Suppressor macrophage treated with lipopolysaccharide for 1 hour (primary cell): ENCODE measurements at places on chromosomes 1 and 21.

- no peak for DNase-seq
These were observed 35.4 kb downstream of the PTPRU start for GRCh38 chr1:29271724-29272123.

DNA sequence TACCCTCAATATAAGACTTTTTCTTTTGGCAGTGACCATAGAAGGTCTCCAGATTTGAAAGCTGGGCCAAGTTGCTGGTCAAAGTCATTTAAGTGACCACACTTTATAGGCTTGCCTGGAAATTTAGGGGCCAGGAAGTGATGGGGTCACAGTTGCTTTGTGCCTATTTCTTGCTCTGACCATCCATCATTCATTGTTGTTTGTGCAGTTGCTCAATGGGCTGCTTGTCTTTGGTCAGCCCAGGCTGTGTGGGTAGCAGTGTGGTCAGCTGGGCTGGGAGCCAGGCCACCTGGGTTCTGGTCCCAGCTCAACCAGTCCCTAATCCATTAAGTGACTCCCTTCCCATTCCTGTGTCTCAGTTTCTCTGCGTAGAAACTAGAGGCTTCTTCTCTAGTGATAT lies 2.1 kb upstream of the OTUD7B start:
- DNase-seq: no peak

DNA sequence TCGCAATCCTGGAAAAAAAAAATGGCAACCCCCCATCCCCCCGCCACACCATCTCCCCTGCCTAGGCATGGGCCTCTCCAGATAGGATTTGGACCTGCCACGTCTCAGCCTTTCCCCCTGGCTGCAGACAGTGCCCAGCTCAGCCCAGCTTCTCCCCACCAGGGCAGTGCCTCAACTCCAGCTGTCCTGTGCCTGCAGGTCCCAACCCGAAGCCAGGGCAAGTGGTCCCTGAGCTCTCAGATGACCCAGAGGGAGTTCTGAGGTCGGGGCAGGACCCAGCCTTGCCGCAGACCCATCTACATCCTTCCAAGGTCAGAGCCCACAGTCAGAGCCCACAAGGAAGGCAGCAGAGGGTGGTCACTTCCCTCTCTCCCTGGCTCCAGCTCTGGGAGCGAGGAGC lies 86.7 kb upstream of the POU3F1 start:
- DNase-seq: no peak

DNA sequence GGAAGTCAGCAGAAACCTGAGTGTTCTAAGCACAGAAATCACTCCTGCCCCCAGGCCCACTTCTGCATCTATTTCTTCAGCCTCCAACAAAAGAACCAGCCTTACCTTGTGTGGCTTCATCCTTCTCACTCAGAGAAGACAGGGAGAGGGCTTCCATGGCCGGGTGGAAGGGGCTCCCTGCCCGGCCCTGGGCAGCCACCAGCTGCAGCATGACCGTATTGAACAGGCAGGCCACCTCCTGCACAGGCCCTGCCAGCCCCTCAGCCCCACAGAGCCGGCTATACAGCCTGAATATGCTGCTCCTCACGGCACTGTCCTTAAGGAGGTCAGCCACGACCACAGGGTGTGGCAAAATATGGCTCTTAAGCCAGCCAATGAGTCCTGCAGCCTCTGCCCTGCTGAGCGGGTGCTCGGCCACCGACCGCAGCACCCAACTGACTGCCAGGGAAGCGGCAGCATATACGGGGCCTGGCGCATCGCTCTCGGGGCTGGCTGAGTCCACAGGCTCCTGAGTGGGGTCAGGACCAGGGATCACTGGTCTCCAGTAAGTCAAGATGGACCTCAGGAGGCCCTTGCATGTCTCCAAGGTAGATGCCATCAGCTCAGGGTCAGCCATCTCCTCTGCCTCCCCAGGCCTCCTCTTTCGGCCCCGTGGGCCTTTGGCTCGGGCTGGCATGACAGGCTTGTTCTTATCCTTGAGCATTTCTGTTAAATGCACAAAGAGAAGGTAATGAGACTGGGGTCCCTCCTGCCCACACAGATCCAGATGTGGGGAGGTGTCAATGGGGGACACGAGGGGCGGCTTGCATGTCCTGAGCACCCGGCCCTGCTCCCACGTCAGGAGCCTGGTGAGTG lies 17.9 kb downstream of the MRAP start:
- no peak for DNase-seq

DNA sequence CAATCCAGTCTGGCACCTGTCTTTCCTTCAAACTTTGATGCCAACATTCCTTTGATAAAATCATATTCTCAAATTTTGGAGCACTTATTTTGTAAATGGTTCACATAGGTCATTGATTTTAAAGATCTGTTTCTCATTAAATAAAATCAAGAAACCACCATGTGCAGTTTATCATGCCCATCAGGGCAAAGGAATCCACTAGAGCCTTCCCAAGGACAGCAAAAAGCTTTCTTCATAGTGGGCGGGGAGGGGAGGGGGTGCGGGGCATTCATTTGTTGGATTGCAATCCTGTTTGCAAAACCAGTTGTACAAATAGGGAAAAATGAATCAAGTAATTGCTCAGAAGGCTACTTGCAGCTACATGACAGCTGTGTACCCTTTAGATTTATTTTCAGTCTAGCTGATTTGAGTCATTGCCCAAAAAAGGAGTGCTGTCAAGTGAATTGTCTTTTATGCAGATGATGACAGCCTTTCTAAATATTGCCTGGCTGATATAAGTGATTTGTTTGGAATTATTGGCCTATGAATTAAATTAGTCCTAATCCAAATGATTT lies 23.0 kb downstream of the LRRC8B start:
- peak; percentile 26 for DNase-seq

GRCh38 chr1:220301630-220302029 lies 29.4 kb upstream of the RAB3GAP2 start:
- peak; percentile 27 for DNase-seq

DNA sequence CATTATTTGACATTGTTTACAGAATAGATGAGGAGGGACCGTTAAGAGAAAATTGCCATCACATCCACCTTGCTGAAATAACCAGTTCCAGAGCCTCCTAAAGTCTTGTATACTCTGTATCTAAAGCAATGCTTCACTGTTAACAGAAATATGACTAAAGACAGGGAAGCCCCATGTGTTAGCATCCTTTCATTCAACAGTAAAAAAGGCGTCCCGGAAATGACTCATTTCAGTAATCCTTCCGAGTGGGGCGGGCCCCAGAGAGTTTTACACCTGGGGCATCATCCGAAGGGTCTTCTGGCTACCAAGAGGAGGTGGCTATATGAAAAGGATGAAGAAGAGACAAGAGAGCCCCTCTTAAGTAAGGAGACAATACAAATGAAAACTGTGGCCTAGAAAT lies 227.2 kb downstream of the SLC45A1 start:
- DNase-seq: no peak

DNA sequence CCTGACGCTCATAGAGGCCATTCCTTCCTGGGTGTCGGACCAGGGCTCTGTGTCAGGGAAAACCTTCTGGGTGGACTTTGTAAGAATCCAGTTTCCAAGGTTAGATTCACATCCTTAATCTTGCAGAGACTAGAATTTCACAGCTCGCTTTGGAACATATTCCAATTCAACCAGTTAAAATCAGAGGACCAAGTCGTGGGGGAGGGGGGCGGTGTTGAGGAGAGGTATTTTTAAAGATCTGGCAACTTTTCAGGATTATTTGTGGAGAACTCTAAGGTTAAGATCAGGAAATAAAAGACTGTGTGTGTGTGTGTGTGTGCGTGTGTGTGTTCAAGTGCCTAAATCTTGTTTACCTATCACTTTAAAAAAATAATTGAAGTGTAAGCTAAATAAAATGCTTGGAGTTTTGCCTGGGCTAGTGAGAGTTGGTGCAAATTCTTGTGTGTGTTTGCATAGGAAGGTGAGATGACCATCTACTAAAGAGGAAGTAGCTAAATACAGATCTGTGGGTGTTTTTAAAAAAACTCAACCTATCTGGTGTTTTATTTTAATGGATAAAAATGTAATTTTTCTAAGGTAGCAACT lies 21.8 kb downstream of the TENT5C start:
- no peak for DNase-seq

DNA sequence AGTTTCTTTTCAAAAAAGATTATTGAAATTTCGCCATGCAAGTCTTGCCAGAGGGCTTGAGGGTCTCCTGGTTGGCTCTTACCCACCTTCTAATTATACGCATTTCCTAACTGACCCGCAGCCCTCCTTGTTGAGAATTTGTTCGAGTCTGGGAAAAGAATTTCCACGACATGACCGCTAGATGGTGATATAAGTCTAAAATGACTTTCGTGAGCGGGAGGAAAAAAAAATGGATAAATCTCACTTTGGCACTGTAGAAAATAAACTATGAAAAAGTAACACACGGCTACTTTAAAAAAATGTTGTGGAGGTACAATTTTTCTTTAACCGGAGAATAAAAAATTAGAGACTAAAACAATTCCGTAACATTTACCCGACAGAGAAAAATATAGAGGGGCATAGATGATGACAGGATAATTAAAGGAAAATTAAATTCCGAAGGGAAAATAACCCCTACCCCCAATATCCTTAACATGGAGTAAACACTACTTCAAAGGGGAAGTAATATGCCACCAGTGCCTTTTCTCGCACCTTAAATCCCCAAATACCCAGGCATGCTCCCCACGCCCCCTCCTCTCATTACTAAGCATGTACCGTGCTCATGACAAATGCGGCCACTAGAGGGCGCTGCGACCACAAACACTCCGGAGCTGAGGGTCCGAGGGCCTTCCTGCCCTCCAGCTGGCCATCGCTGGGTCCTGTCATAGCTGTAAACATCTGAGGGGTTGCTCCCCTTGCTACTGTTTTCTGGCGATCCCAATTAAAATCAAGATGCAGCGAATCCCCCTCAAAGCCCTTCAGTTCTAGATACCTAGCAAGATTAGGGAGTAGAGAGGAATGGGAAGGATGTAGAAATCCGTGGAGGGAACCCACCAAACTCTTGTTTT lies 266.9 kb downstream of the ASTN1 start:
- peak; percentile 64 for DNase-seq

DNA sequence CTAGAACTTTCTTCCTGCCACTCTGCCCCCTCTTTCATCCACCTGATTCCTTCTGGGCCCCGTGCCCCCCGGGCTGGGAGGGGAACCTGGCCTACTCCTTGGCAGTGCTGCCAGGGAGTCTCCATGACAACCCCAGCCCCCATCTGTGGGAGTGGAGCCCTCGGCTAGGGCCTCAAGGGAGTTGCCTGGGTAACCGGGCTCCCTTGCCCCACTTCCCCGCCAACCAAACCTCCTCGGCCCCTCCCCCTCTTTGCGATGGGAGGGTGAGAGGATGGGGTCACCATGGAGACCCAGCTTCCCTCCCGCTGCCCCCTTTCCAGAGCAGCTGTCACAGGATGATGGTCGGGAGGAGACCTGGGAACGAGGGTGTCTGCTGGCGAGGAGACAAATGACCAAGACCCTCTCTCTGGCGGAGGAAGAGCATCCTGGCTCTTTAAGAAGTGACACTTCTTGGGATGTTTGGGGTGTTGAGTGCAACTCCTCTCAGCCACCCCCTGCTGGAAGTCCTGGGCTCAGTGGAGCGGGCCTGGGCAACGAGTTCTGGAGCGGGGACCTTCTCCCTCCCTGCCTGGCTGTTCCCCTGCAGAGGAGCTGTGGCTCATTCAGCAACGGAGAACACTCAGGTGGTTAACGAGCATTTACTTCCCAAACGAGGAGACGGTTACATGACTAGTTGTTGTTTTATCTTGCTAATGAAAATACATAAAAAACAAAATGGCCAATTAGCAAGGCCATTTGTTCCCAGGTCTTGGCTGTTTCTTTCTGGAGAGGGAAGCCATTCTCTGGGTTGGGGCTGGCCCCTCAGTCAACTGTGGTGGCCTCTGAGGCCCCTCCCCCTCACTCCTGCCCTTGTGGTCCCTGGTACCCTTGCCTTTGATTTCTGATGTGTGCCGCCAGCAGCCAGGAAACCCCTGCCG lies 82.8 kb downstream of the UBIAD1 start:
- no peak for DNase-seq

DNA sequence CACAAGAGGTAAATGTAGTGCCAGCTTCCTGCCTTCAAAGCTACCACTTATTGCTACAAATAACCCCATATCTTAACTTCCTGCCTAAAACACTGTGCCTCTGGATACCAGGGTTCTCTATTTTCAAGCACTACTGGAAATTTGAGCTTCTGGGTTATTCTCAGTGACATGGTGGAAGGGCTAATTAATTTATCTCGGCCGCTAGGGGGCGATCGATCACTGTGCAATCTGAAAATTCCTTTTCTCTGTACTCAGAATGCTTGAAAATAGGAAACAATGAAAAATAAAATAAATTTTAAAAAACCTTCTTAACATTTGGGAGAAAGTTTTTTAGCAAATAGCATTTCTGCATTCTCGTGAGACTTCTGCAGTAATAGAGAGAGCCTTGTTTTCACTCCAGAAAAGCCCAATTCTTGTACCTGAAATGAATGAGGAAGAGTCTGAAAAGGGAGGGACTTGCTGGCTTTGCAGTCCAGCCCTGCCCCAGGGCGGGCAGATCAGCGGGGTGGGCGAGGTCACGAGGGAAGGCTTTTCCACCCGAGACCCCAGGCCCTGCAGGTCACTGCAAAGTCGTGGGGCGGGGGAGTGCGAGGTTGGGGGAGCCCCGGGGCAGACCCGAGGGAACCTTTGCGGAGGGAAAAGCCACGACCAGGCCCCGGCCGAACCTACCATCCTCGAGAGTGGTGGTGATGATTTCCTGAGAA lies 276.7 kb downstream of the PCP4 start:
- DNase-seq: peak; percentile 64

- no peak for DNase-seq
These were observed 74.6 kb upstream of the IPO9 start for GRCh38 chr1:201754353-201754752.

GRCh38 chr1:23745515-23745914 lies 2.2 kb downstream of the ELOA start:
- DNase-seq: peak; percentile 60

GRCh38 chr1:15180945-15181523 lies 27.5 kb downstream of the TMEM51 start:
- no peak for DNase-seq

GRCh38 chr1:117584181-117584580 lies 21.7 kb upstream of the TENT5C start:
- no peak for DNase-seq

DNA sequence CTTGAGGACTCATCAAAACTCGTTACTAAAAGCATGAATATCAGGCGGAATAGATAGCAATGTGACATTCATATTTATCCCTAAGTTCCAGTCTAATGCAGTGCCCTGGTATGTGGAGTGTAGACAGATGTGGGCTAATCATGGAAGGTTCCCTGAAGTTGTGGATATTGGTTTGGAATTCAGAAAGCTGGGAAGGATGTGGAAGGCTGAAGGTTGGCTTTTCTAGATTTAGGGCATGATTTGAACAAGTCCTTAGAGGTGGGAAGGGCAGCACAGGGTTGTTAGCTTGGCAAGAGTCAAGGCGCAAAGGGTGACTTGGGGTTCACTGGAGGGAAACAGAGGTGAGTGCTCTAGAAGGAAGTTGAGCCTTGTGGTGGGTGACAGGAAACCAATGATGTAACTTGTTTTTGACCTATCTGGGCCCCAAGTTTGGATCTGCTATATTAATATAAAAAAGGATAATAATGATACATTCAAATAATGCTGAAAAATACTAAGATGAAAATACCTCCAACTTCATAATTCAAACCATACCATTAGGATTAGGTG lies 21.9 kb downstream of the LGALS8 start:
- DNase-seq: no peak

GRCh38 chr1:82485591-82486369 lies 685.0 kb downstream of the ADGRL2 start:
- no peak for DNase-seq

GRCh38 chr1:192907545-192908243 lies 98.9 kb downstream of the RGS2 start:
- peak; percentile 62 for DNase-seq
